ENCODE measurements at places on chromosomes 4 and X.
A peak's percentile ranks its signal among the peaks of the same experiment; 100 is the strongest.

DNA sequence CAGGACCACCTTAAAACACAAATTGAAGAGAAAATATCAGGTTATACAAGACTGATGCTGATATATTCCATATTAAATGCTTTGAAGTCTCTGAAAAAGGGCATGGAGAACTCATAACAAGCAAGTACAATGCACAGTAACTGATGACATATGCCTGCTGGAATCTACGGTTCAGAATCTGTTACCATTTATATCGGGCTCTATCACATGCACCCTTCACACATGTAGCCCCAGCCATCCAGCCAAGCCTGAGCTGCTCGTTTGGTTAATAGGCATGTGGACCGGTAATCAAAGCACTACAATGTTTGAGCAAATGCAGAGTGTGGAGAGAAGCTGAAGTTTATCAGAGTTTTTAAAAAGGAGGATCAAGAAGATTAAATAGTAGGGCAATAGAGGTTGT is 11.8 kb downstream of the COMMD8 start:
- DNase-seq: no peak

DNA sequence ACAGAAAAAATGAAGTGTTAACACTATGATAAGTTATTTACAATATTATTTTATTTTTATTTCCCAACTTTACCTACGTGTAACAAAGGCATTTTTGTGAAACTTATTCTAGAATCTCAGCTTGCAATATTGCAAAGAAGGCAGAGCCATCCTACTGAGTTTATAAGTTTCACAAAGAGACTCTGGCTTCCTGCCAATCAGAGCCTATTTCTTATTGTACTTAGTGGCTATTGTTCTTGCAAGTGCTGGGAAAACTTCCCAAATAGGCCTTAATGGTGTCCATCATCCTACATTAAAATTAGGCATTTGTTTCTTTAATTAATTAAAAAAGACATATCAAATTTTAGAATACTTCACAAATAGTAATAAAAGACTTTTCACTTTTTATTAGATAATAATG is 233.2 kb downstream of the EPHA5 start:
- peak; percentile 36 for DNase-seq

DNA sequence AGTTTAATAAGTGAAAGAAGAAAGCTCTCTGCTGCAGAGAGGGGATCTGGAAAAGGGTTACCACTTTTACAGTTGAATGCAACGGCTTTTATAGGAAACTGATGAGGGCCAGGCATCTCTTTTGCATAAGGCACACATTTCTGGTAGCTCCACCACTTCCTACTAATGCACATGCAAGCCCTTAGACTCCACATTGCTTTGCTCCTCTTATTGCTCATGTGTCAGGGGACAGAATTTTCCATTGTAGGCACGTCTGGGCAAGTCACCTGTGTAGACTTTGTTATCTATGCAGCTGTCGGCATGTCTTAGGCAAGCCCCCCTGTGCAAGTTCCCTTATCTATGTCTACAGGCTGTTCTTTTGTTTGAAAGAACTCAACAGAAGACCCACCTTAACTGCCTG is 294.6 kb upstream of the STS start:
- DNase-seq: no peak

DNA sequence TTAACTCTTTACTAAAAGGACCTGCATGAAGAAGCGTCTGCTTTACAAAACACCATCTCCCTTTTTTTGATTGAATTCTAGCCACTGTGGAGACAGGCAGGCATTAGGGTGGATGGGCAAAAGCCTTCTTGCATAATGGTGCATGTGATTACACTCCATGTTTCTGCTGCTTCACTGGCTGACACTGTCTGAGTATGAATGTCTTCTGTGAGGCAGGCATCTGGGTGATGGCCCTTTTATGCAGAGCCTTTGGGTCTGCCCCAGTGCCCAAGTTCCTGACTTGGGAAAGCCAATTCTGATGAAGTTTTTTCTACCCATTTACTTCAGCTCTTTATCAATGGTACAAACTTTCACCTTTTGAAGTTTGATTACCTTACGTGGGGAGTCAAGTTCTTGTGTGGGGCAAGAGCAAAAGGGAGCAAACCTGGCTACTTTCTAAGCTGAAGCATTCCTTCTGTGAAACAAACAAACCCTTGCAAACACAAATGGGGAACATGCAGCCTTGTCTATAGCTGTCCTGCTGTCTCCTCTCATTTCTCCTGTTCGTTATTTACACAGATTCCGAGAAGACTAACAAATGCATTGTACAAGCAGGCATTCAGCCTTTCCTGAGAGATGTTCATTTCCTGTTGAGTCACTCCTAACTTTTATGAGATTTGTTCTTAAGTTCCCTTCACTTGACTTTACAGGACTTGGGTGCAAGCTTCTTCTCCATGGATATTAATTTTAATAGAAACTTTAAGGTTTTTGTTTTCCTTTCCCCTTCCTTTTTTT is 301.9 kb downstream of the TLL1 start:
- DNase-seq: peak; percentile 60

GRCh38 chrX:122555925-122556324 is 628.2 kb upstream of the GRIA3 start:
- DNase-seq: no peak

- DNase-seq: no peak
Observed at GRCh38 chr4:44651425-44651824, at the start of gene YIPF7. YIPF7 (minus strand) TSS chr4:44651625; CDS start chr4:44650100, 1,525 bp downstream.

- DNase-seq: no peak
Observed at GRCh38 chrX:32176510-32176909, 1034.8 kb downstream of the DMD start.

GRCh38 chr4:42768125-42768748 is 111.3 kb upstream of the ATP8A1 start:
- no peak for DNase-seq

GRCh38 chr4:110197529-110198042 is 829 bp downstream of the ELOVL6 start:
- DNase-seq: no peak

DNA sequence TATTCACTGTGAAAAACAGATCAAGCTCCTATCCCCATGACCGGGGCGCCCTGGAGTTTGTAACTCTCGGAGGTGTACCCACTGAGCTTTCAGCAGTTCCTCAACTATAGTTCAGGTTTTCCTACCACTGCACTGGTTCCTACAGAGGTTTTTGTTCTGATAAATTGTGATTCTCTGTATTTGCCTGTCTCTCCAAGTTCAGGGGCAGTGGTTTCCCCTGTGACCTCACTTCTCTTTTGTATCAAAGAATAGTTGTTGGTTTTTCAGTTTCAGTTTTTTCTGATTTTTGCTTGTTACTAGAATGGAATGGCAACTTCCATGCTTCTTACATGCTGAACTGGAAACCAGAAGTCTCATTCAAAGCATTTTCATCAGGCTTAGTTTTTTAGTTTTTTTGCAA is 56.8 kb upstream of the PLS3 start:
- no peak for DNase-seq

DNA sequence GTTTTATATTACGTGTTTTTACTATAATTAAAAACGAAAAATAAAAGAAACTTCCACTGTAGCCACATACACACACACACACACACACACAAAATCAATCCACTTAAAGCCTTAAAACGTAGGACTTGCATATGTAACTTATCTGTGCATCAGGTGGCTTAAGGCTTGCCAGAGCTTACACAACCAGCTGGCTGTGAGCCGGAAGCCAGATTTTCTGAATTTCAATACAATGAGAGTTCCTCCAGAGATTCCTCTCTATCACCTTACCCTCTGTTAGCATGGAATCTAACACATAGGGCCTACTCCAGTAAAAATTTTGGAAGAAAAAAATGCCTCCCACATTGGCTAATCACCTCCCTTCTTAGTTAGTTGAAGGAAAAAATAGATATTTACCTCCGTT is 27.9 kb upstream of the SLITRK4 start:
- no peak for DNase-seq

- no peak for DNase-seq
Observed at GRCh38 chr4:189215574-189215973, 725.1 kb upstream of the FRG1 start.

- DNase-seq: no peak
Observed at GRCh38 chrX:40202456-40202855, 104.7 kb upstream of the BCOR start.

DNA sequence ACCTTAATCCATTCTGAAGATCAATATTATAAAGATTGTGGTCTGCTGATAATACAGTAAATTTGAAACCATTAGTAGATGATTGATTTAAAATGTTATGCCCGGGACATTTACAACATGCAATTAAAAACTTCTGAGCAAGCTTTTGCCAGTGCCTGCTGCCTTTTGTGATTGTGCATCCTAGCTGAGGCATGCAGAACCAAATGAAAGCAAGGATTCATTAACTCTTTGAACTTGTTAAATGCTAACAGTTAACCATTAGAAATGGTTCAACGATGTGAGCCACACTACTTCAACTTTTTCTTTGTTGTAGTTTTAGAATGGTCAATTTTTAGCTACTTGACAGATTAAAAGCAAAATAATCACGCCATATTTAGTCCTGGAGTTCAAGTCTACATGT is 51.1 kb downstream of the ZFP42 start:
- DNase-seq: no peak

GRCh38 chr4:74282926-74283325 is 25.3 kb upstream of the EPGN start:
- DNase-seq: no peak

- DNase-seq: peak; percentile 2
Observed at GRCh38 chrX:42119076-42119475, 195.7 kb upstream of the CASK start.

Measured in dermis blood vessel endothelial cell (primary cell).